Ecto neural progenitor cell (in vitro differentiated cells): ENCODE measurements at places on chromosomes 7 and 10.

GRCh38 chr10:76774987-76775603 is 862.5 kb downstream of the KCNMA1 start:
- DNase-seq = no peak

DNA sequence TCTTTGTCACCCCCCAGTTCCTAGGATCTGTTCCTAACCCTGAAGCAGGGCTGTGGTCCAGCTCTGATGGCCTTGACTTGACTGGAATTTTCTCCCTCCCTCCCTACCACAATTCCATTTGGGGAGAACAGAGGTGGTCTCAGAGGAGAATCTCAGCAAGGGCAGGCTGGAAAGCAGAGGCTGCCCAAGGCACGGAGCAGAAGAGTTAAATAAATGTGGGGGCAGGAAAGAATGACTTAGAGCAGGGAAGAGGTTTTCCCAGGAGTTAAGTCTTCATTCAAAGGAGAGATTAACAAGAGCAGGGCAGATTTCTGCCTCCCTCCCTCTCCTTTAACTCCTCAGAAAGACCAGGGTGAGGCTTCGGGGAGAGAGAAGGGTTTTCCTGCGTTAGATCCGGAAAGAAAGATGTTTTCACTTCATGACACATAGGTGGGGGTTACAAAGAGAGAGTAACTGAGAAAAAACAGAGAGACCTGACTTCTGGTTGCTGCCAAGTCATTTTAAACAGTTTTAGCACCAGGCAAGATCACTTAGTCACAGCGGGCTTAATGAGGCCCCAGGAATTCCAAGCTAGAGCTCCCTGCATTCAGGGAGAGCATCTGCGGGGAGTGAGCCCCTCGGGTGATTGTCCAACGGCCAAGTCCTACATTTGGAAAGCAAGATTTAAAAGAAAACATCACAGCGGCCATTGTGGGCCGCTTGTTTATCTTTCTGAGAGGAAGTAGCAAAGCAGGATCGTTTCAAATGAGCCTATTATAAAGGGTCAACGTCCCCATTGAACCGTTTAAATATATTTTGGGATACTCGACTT is 78.7 kb downstream of the ARHGAP22 start:
- DNase-seq = no peak

- DNase-seq = no peak
Measured at GRCh38 chr7:69858471-69858870, 260.2 kb downstream of the AUTS2 start.

DNA sequence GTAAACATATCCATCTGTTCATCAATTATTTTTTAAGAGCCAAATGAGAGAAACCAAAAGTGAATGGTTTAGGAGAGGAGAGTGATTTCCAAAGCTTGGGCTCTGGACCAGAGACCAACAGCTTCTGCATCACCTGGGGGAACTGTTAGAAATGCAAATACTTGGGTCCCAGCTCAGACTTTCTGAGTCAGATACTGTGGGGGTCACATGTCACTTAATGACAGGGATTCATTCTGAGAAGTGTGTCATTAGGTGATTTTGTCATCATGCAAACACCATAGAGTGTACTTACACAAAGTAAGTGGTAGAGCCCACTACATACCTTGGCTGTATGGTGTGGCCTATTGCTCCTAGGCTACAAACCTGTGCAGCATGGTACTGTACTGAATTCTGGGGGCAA is 128.5 kb upstream of the PRR15 start:
- no peak for DNase-seq
